Epithelial cell of prostate (primary cell): ENCODE measurements at places on chromosomes 16 and 17.
A peak's percentile ranks its signal among the peaks of the same experiment; 100 is the strongest.

DNA sequence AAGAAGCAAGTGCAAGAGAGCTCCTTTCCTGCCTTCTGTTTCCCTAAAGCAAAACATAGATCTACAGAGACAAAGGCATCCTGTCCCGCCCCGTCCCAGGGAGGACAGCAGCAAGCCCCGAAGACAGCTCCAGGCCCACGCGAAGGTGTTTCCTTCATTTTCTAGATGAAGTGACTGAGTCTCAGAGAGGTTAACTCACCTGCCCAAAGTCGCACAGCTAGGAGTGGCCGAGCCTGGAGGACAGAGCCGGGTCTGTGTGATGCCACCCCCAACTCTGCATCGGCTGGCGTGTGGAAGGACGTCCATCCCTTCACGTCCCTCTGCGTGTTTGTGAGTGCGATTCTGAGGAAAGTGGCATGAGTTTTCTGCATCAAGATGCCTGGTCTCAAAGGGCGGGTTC lies 187.2 kb upstream of the CHMP6 start:
- DNase-seq: no peak

- no peak for DNase-seq
Observed at GRCh38 chr16:86046667-86047270, 147.8 kb downstream of the IRF8 start.

- peak; percentile 3 for DNase-seq
Observed at GRCh38 chr17:52648995-52649394, 490.5 kb upstream of the CA10 start.

- DNase-seq: no peak
Observed at GRCh38 chr17:16091773-16092172, 92.1 kb downstream of the TTC19 start.

DNA sequence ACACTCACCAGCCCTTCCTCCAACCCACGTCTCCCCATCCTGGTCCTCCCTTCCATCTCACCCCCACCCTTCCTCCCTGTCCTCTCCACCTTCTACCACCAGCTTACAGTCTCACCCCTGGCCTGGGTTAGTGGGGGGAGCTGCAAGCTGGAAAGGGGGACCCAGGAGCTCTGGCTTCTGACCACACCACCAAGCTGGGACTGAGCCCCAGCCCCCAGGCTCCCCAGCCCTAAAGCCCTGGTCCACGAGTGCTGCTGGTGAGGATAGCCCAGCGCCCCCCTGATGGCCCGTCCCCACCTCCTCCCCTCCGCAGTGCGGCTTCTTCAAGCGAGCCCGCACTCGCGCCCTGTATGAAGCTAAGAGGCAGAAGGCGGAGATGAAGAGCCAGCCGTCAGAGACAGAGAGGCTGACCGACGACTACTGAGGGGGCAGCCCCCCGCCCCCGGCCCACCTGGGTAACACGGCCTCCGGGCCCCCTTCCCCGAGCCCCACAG lies 7.2 kb upstream of the PDK2 start:
- DNase-seq: no peak

DNA sequence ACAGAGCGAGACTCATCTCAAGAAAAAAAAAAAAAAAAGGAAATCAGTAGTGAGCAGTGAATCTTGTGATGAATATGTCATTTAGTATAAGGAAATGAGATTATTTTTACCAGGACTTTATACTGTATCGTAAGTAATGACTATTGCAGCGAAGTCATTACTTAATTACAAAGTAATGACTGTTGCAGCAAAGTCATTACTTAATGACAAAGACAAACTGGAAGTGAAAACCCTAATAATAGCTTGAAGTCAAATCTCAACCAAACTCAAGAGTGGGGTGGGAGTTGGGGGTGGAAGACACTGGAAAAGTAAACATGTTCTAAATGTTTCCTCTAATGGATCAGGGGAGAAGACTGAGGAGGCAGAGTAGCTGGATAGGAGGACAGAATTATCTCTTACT lies 76.5 kb downstream of the ARHGAP44 start:
- no peak for DNase-seq

DNA sequence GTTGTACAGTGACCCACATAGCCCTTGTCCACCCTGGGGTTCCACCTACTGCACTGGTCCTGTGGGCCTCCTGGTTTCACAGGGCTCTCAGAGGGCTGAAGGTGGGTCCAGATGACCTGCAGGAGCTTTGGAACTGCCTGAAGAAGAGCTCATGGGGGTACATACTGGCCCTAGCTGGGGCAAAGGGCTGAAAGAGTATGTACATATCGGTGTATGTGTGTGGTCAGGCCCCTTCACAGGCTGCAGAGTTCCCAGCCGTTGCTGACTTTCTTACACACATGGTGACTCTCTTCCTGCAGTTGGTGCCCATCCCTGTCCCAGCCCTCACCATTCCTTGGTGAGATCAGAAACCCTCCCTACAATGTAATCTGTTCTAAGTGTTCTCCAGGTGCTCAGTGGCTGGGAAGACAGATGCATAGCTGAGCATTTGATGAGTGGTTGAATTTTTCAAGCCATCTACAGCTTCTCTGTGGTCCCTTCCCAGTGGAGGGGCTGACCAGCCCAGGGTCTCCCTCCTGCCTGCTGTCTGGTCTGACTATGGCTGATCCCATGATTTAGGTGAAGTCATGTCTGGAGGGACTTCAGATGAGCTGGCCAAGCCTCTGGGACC lies 2.4 kb upstream of the NFATC3 start:
- DNase-seq: no peak

- DNase-seq: no peak
Observed at GRCh38 chr16:20598832-20599469, 22.8 kb upstream of the ACSM2B start.

DNA sequence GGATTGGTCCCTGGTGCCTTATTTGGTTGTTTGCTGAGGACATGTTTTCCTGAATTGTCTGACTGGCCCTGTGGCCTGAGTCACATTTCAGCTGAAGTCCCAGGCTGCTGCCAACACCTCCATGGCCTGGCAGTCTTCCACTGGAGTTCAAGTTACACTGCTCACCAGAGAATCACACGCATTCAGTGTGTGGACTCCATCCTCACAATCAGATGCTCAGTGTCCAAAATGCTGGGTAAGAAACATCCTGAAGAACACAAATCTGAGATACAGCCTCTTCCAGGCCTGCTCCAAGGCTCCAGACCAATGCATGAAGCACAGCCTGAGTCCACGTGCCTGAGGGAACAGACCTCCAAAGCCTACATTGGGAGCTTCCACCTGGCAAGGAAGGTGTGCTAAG lies 19.2 kb downstream of the CD300LB start:
- no peak for DNase-seq

GRCh38 chr17:43732958-43733357 lies 25.6 kb downstream of the SOST start:
- no peak for DNase-seq

DNA sequence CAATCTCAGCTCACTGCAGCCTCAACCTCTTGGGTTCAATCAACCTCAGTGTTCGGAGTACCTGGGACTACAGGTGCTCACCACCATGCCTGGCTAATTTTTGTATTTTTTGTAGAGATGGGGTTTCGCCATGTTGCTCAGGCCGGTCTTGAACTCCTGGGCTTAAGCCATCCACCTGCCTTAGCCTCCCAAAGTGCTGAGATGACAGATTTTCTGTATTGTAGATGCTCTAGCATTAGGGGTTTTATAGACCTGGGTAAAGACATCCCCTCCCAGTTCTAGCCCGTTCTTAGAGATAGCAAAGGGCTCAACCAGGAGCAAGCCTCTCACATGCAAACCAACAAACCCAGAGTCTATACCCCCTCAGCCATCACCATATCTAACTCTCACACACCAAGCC lies 57.3 kb downstream of the XYLT1 start:
- no peak for DNase-seq

- no peak for DNase-seq
Observed at GRCh38 chr17:15119968-15120367, 145.2 kb downstream of the PMP22 start.

DNA sequence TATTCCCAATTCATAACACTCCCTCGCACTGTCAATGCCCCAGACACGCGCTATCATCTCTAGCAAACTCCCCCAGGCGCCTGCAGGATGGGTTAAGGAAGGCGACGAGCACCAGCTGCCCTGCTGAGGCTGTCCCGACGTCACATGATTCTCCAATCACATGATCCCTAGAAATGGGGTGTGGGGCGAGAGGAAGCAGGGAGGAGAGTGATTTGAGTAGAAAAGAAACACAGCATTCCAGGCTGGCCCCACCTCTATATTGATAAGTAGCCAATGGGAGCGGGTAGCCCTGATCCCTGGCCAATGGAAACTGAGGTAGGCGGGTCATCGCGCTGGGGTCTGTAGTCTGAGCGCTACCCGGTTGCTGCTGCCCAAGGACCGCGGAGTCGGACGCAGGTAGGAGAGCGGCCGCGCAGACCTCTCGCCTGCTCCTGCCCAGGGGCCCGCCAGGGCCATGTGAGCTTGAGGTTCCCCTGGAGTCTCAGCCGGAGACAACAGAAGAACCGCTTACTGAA lies at the start of gene GRN:
GRN (plus strand) TSS at position 364 of the 515 bp plus-strand sequence. CDS start 3,863 bp downstream, outside the sequence.
- DNase-seq: peak; percentile 94

- DNase-seq: no peak
Observed at GRCh38 chr16:86798247-86799041, 220.1 kb downstream of the FOXL1 start.

DNA sequence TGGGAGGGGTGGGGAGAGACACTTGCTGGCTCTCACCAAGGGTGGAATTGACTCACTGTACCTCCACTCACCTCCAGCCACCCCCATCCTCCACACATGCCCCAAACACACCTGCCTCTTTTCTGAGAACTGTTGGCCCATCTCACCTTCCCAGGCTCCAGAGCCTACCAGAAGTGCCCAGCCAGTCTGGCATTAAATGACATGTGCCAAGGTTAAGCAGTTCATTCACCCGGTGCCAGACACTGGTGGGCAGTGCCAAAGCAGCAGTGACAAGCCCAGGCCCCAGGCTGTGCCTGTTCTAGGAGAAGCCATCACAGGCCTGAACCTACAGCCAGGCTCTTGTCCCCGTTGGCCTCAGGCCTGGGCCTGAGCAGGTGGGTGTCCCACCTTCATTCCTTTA lies 11.2 kb downstream of the MVP start:
- DNase-seq: no peak

GRCh38 chr17:35757243-35757642 lies 3.4 kb upstream of the C17orf50 start:
- no peak for DNase-seq

GRCh38 chr17:48577946-48578615 lies at the start of gene HOXB4:
Gene HOXB4 (minus strand): TSS chr17:48578350. CDS start chr17:48578319, 31 bp downstream.
- no peak for DNase-seq

DNA sequence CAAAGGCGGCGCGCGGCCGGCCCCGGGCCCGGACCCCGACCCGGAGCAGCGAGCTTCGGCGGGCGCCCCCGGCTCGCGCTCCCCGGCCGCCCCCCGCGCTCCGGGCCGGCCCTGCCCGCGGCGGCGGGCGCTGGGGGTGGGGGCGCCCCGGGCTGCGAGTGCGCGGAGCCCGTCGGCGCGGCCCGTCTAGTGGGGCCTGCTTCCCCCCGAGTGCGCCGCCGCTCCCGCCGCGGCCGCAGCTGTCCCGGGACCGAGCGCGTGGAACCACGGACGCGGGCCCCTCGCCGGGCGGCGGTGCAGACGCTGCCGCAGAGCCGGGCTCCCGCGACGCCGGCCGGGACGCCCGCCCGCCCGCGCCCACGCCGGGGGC lies 308 bp downstream of the ADCY9 start:
- no peak for DNase-seq

GRCh38 chr16:88638323-88639230 lies at the start of gene IL17C:
Gene IL17C (plus strand): TSS chr16:88638572. CDS start chr16:88638642, 70 bp downstream.
- DNase-seq: no peak

DNA sequence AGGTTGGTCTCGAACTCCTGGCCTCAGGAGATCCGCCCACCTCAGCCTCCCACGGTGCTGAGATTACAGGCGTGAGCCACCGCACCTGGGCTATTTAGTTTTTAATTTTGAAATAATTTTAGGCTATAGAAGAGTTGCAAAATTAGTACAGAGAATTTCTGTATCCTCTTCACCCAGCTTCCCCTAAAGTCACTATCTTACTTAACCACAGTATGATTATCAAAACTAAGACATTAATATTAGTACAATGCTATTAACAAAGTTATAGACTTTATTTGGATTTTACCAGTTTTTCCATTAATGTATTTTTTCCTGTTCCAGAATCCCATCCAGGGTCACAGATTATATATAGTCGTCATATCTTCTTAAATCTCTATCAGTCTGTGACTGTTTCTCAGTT lies 62.6 kb downstream of the CLEC19A start:
- DNase-seq: no peak

GRCh38 chr17:71550675-71551074 lies 570.1 kb upstream of the SOX9 start:
- DNase-seq: no peak

DNA sequence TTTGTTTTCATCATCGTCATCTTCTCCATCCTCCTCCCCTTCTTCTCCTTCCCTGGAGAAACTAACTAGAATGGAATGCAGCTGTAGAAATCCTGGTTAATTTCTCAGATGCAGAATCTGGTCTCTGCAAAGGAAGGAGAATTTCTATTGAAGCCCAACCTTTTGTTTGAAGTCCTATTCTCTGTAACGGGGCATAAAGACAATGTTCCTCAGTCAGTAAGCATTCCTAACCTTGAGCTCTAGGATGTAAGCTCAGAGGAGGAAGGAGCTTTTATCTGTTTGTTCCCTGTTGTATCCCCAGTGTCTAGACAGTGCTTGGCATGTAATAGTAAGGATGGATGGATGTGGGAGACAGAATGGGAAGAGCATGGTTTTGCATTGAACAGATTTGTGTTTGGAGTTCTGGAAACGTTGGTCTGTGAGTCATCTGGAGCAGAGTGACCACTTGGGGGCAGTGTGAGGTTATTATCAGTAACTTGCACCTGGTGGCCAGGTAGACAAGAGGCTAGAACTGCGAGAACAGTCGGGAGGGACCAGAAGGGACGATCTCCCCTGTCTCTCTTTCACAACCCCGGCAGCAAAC lies 363.7 kb downstream of the SNX29 start:
- DNase-seq: no peak

DNA sequence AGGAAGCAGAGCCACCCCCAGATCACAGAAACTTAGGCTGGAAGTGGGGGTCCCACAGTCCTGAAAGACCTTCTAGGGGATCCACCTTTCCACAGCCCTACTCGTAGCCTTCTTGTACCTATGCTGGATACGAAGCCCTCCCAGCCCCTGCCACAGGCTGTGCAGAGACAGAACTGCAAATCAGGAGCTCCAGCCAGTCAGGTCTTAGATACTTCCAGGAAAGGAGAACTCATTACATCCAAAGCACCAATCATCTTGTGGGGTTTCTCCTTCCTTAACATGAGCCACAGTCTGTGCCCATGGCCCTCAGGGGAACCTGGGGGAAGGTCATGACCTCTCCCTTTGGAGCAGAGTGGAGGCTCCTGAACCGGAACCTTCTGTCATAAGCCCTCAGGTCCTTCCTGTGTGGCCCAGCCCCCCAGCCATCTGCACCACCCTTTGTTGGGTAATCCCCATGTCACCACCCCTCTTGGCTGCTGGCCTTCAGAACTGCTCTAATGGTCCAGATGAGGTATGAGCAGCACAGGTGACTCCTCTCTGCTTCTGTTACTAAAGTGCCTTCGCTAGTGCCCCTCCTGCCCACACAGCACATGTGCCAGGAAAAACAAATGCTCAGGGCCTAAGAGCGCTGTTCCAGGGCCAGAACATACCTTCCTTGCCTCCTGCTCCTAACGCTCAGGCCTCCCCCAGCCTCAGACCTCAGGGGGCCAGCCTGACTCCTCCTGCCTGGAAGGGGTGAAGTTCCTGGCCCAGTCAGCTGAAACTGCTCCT lies 14.6 kb downstream of the SRCIN1 start:
- no peak for DNase-seq
